ENCODE measurements at places on chromosomes 16 and 17.

- DNase-seq, result no peak
Measured at GRCh38 chr16:85347213-85347591, 234.9 kb upstream of the CIBAR2 start.

DNA sequence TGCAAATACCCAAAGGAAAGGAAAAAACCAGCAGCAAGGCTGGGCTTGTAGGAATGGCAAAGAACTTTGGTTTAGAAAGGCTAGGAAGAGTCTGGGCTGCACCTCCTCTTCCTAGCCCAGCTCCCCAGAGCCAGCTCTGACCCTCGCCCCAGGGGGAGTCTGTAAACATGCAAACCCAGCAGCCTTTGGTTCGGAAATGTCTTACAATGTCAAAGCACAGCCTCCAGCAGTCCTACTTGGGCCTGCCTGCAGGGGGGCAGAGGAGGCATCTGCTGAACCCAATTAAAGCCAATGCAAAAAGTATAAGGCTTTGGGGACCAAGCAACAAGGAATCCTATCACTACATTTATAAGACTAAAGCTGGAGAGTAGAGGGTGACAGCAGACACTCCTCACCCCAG, 5.0 kb upstream of the FTSJ3 start:
- no peak for DNase-seq

- DNase-seq, result no peak
Measured at GRCh38 chr17:34015253-34015652, 239.8 kb upstream of the CCL2 start.

DNA sequence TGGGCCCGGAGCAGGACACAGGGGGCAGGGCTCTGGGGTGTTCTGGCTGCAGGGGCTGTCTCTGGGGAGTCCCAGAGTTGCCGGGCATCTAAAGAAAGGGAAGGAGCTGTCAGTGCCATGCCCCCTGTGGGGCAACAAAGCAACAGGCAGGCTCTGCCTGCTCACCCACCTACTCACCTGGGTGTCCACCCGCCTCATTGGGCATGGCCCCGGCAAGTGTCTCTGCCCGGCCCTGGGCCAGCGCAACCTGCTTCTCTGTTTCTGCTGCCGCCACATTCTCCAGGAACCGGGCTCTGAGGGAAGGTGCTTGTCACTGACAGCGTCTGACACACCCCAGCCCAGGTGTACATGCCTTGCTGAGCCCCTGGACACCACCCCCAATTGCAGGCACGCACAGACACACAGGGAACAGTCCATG, 7.3 kb downstream of the TMEM208 start:
- no peak for DNase-seq

- DNase-seq, result no peak
Measured at GRCh38 chr17:18021372-18021771, 17.6 kb downstream of the ATPAF2 start.

GRCh38 chr16:24088767-24089166, 167.4 kb upstream of the CACNG3 start:
- DNase-seq, result peak; percentile 16

- DNase-seq, result no peak
Measured at GRCh38 chr16:27515874-27516353, 33.8 kb downstream of the GTF3C1 start.

GRCh38 chr17:63082273-63082861, 116.3 kb downstream of the TANC2 start:
- no peak for DNase-seq

DNA sequence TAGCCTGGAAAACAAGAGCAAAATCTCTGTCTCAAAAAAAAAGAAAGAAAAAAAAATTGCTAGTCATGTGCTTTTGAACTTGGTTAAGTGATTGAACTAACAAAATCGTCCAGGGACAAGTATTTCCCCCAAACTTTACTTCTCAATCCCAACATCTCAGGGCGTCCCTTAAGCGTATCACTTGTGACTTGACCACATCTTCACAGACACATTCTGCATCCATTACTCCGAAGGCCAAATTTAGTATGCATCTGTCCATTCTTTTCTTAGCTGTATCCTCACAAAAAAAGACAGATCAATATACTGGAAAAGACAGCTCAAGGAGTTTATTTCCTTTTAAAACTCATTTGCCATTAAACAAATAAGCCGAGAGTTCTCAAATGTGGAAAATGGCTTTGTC, 5.9 kb upstream of the JPT1 start:
- DNase-seq, result no peak

DNA sequence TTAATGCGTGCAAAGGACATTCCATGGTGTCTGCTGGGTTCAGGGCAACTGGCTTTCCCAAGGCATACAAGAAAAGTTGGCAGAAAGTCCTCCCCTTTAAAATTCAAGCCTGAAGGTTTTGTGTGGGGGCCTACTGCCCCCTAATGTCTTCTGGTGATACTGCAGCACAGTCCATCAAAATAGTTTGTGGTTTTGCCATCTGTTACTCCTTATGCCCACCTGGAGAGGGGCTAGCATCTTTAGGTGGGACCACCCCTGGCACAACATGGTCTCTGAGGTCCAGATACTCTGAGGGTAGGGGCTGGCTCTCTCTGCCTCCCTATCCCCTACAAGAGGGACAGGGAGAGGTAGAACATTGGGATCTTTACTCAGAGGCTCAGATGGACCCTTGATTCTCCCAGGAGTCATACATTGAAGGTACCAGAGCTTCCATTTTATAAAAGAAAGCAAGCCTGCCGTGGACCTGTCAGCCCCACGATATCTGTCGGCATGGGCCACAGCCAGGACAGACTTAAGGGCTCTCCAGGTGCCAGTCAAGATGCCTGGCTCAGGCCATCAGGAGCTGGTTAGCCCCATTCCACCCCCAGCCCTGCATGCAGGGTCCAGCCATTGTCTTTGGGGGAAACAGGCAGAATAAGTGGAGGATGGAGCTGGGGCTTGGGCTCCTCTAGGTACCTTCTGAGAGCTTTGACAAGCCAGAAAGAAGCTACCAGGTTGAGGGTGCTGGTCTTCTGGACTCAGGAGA, 6.3 kb downstream of the ESRP2 start:
- DNase-seq, result peak; percentile 62

GRCh38 chr17:9684955-9685621, 39.8 kb downstream of the USP43 start:
- no peak for DNase-seq

GRCh38 chr16:79560318-79560717, 40.2 kb downstream of the MAF start:
- no peak for DNase-seq

GRCh38 chr16:15601212-15601879, 41.6 kb downstream of the MARF1 start:
- DNase-seq, result no peak

DNA sequence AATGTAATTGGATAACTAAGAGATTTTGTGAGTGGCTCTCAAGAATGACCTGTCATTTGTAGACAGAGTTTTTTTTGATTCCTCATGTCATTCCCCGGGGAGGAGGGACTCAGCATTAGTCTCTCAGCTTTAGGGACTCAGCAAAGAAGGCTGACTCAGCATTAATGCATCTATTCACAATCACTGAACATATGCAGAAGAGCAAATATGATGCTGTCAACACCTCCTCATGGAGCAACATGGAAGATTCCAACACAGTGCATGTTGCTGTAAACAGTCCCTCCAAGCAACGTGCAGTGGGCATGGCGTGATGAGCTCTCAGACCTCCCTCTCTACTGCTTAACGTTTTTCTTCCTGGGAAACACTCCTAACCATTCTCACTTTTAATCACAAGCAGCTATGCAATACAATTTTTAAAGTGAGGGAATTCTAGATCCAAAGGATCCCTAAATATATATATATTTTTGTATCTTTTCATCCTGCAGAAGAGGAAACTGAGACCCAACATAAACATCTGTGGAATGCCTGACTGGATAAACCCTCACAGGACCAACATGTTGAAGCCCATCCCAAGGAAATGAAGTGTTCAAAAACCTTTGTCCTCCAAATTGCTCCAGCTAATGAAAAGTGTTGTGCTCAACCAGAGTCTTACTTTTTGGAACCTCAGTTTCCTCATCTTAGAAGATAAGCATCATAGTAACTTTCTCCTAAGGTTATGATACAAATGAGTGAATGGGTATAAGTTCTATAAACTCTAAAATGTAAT, 38.9 kb downstream of the TMEM100 start:
- DNase-seq, result no peak

- no peak for DNase-seq
Measured at GRCh38 chr16:76579277-76579922, 302.2 kb downstream of the CNTNAP4 start.

- DNase-seq, result no peak
Measured at GRCh38 chr16:17130733-17131132, 340.0 kb downstream of the XYLT1 start.

- no peak for DNase-seq
Measured at GRCh38 chr17:50559674-50560184, 786 bp upstream of the CACNA1G start.

- DNase-seq, result no peak
Measured at GRCh38 chr17:6569370-6570285, 13.3 kb upstream of the PITPNM3 start.

DNA sequence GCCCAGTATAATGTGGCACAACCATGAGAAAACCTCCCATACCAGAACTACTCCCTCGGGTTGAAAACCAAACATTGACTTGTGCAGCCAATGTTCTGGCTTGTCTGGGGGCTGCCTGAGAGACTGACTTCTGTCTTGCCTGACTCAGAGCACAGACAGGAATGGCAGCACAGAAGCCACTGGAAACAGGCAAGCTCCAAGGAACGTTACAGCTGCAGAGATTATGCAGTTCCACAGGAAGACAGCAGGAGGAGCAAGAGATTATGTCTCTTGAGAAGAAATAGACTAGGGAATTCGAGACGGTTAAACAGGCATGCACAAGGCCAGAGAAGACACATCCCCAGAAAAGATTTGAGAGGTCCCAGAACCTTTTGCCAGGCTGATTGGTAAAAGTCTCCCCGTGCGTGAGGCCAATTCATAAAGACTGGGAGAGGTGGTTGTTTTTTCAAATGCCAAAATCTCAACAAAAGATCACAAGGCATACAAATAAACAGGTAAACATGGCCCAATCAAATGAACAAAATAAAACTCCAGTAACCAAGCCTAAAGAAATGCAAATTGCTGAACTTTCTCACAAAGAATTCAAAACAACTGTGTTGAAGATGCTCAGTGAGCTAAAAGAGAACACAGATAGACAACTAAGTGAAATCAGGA, 90.6 kb upstream of the CDH5 start:
- DNase-seq, result no peak

- peak; percentile 14 for DNase-seq
Measured at GRCh38 chr17:41917679-41918313, 955 bp downstream of the ACLY start.

- DNase-seq, result no peak
Measured at GRCh38 chr16:62149631-62150030, 113.4 kb upstream of the CDH8 start.

DNA sequence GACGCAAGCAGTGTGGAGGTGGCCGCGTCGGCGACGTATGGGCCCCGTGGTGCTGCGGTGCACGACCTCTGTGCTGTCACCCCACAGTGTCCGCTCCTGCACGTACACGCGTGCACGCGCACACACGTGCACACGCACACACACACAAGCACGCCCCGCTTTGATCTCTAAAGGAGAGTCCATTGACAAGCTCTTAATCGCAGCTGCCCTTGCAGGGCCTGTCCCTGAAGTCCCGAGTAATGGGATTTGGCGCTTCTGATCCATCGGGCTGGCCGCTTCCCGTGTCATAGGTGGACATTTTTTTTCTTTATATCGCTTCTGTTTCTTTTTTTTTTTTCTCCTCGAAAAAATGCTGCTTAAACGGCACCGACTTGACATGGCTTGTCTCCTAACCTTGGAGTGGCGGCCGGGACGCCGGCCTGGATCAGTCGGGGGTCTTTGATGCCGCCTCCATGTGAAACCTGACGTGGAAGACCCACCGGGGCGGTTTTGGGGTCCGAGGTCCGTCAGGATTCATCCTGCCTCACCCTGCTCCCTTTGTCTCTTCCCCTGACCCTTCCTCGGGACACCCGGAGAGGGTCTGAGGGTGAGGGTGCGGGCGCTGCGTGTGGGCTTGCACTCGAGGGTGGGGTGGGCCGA, 8.3 kb upstream of the AXIN1 start:
- no peak for DNase-seq

GRCh38 chr16:57563761-57564160, 21.3 kb downstream of the ADGRG5 start:
- DNase-seq, result no peak

- DNase-seq, result no peak
Measured at GRCh38 chr16:82017911-82018568, 6.8 kb upstream of the SDR42E1 start.

DNA sequence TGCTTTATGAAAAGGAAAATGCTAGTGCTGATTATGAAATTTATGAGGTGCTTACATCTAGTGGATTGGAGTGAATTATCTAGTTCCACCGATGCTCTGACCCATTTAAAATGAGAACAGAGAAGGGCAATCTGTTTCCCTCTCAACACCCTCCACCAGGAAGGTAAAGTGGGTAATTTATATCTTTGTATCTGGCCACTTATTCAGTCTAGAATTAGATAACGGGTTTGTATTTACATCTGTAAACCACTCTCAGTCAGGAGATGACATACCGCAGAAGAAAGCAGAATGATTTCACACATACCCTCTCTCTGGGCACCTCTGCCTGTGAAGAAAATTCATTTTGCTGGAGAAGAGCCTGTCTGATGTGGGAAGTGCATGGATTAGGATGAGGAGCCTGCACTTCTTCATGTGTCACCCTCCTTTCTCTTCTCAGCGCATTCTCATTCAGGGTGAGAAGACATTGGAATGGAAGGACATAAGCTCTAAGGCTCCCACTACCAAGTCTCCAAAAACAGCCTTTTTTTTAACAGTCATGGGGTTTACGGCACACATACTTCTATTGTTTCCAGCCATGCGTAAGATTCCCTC, 646.7 kb upstream of the SALL1 start:
- no peak for DNase-seq

DNA sequence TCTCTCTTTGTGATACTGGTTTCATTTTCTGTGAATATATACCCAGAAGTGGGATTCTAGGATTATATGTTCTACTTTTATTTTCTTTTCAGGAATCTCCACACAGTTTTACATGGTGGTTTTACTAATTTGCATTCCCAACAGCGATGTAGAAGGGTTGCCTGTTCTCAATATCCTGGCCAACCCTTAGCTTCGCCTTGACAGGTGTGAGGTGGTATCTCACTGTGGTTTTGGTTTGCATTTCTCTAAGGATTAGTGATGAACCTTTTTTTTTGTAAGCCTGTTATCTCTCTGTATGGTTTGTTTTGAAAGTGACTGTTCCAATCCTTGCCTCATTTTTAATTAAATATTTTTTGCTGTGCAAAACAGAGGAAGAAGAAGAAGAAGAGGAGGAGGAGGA, 937.7 kb downstream of the CDH8 start:
- DNase-seq, result no peak

GRCh38 chr16:62240722-62241121, 204.5 kb upstream of the CDH8 start:
- DNase-seq, result no peak

- peak; percentile 46 for DNase-seq
Measured at GRCh38 chr17:49592263-49592662, 16.6 kb downstream of the NXPH3 start.

DNA sequence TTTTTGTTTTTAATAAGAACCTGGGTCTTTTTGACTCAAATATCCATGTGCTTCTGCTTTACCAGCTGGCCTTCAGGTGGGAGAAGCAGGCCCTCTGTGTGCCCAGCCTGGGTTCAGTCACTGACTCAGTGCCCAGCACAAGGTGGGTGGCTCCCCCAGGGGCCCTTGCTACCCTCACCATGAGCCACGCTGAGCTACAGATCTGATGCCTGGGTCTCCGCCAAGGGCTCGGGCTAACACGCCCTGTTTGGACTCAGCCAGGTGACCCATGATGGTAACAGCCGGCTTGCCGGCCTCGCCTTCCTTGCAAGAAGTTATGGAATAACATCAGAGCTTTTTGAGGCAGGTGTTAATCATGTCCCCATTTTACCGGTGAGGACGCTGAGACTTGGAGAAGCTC, 109.5 kb upstream of the NLRP1 start:
- DNase-seq, result no peak

All from putamen (tissue), 1 donor.